GM23248 (cell line): ENCODE measurements at places on chromosomes 5 and 9.
A peak's percentile ranks its signal among the peaks of the same experiment; 100 is the strongest.

GRCh38 chr5:56092115-56092514, 97.4 kb upstream of the IL6ST start:
- H3K4me1 ChIP-seq, result peaks cover 19% of the 10 kb centered on the region
- no peaks in the 10 kb centered on the region for H3K36me3 ChIP-seq

DNA sequence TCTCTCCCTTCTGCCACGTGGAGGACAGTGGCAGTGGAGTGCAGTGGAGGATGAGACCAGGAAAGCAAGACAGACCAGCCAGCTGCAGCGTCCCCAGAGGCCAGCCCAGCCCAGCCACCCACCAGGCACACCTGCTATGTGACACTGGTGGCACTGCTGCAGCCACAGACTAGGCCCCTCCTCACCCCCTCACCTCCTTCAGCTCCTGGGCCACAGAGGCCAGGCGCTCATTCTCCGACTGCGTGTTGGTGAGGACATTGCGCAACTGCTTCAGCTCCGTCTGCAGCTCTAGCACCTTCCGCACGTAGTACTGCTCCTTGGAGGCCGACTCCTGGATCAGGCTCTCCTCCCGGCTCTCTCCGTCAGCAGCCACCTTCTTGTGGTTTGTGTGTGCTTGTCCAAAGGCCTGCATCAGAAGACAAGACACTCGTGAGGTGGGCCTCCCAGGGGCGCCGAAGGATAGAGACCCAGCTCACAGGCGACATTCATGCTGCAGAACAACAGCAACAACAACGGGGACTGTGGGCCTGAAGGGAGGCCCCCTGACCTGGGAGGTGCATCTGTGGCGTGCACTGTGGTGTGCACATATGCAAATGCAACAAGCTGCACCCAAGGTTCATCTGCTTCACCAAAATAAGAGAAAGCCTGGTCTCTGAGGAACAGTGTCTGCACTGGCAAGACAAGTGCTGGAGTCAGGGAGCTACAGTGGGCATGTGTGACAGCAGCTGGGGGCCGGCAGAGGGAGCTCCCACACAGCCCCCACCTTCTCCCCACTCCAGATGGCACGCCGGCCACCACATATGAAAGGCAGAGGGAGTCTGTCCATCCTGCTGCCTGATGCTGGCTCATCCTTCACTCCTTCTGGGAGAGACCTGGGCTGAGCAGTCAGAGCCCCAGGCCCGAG, 35.5 kb downstream of the BICD2 start:
- H3K27me3 ChIP-seq, result no peaks in the 10 kb centered on the region
- no peak overlapping the region for H3K4me3 ChIP-seq
- DNase-seq, result peak; percentile 60
- H3K36me3 ChIP-seq, result no peaks in the 10 kb centered on the region
- no peaks in the 10 kb centered on the region for H3K4me1 ChIP-seq
- no peak overlapping the region for H3K27ac ChIP-seq

- H3K4me3 ChIP-seq, result no peak overlapping the region
- H3K4me1 ChIP-seq, result no peaks in the 10 kb centered on the region
- no peaks in the 10 kb centered on the region for H3K27me3 ChIP-seq
- H3K27ac ChIP-seq, result no peak overlapping the region
- DNase-seq, result no peak
- H3K36me3 ChIP-seq, result 0 out of 2 replicates have a peak, but pooled peaks cover 13% of the 10 kb centered on the region
These were observed 3.4 kb downstream of the ARL10 start for GRCh38 chr5:176368726-176369125.

- H3K36me3 ChIP-seq, result no peaks in the 10 kb centered on the region
- peaks cover 24% of the 10 kb centered on the region for H3K4me1 ChIP-seq
- H3K27me3 ChIP-seq, result no peaks in the 10 kb centered on the region
- no peak for DNase-seq
- no peak overlapping the region for H3K4me3 ChIP-seq
These were observed 51.7 kb downstream of the ZNF366 start for GRCh38 chr5:72455476-72455875.

DNA sequence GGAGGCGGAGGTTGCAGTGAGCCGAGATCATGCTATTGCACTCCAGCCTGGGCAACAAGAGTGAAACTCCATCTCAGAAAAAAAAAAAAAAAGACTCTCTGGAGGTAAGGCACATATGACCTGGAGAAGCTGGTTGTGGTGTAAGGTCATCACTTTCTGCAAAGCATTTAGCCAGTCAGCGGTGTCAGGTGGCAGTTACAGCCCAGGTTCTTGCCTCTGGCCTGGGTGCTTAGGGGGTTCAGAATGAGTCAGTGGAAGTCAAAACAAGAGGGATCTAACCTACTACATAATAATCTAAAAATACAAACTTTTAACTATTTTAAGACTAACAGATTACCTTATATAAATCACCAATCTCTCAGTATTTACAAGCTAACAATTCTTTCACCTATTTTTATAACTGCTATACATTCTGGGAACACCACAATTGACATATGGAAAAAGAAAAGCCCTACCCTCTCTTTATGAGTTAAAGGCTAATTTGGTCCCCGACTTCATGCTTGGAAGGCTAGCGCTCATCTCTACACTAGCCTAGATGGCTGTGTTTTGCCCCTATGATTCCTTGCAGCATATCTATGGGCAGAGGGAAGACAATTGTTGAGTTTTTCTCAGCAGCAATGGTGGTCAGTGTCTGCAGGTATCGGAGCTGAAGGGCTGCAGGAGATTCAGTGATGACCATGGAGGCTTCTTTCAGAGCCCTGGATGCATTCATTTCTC, 29.2 kb downstream of the STOM start:
- 0 out of 2 replicates have a peak, but pooled peaks cover 9% of the 10 kb centered on the region for H3K36me3 ChIP-seq
- H3K27ac ChIP-seq, result no peak overlapping the region
- no peak overlapping the region for H3K4me3 ChIP-seq
- no peak for DNase-seq
- H3K4me1 ChIP-seq, result no peaks in the 10 kb centered on the region
- no peaks in the 10 kb centered on the region for H3K27me3 ChIP-seq

DNA sequence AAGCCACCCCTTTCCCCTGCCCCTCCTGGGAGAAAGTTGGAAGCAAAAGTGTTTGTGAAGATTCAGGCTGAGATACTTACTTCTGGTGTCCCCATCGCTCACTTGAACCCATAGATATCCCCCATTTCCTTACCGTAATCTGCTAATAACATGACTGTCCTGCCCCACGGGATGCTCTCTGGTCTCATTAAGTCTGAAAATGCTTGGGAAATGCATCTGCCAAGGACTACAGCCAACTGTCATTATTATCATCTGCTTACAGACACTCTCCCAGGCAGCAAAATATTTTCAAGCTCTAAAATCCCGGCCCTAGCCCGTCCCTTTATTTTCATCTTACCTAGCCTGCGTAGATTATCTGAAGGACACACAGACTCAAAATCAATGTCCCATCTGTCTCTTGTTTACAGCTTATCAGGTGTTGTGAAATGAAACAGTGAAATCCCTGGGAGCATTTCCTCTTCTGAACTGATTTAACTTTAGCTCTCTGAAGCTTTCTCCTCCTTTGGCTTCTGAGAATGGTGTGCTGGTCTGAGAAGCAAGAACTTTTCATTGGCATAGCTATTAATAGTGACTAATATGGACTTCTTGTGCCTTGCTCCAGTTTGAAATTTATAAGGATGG, 126.9 kb upstream of the OSMR start:
- H3K4me1 ChIP-seq, result peaks cover 20% of the 10 kb centered on the region
- peak overlapping the region; percentile 70 for H3K27ac ChIP-seq
- no peak overlapping the region for H3K4me3 ChIP-seq
- H3K27me3 ChIP-seq, result no peaks in the 10 kb centered on the region
- DNase-seq, result peak; percentile 63
- H3K36me3 ChIP-seq, result no peaks in the 10 kb centered on the region

- H3K27me3 ChIP-seq, result no peaks in the 10 kb centered on the region
- peaks cover 40% of the 10 kb centered on the region for H3K36me3 ChIP-seq
- H3K4me3 ChIP-seq, result no peak overlapping the region
- peak; percentile 22 for DNase-seq
- no peak overlapping the region for H3K27ac ChIP-seq
These were observed 35.5 kb upstream of the LRRTM2 start for GRCh38 chr5:138910546-138911185.

DNA sequence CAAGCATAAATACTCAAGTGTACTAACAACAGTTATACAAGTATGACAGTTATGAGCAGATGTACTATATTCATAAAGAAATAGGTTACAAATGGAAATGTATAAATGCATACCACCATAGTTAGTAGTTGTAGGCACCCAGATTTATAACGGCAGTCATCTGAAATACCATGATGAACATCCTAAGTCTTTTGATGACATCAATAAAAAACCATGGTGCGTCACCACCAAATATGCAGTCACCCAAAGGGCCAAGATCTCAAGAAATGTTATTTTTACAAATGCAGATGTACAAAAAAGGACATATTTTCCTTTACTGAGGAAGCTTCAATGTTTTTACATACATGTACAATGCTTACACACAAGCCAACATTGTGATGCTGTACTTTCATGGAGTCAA, 70.8 kb upstream of the XPA start:
- no peaks in the 10 kb centered on the region for H3K36me3 ChIP-seq
- no peaks in the 10 kb centered on the region; the same call in 1 of the 2 replicates for H3K27me3 ChIP-seq
- H3K4me1 ChIP-seq, result peaks cover 38% of the 10 kb centered on the region
- DNase-seq, result peak; percentile 50

DNA sequence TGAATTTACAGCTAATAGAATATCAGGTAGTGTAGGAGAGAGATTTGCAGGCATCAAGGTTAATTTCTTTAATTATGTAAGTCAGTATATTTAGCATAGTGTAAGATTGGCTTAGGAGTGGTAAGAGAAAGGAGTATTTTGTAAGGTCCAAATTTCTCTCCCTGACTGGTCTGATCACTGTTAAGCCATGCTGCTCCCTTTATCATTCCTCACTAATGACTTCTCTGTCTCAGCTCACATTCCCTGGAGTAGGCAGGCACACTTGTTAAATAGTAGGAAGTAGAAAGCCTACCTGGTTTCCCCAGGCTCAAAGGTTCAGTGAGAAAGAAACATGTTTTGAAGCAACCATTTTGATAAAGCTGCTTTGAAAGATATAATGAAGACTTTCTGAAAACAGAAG, 90.7 kb downstream of the SMIM15 start:
- no peaks in the 10 kb centered on the region for H3K27me3 ChIP-seq
- H3K4me1 ChIP-seq, result no peaks in the 10 kb centered on the region
- H3K27ac ChIP-seq, result no peak overlapping the region
- H3K36me3 ChIP-seq, result no peaks in the 10 kb centered on the region

- no peaks in the 10 kb centered on the region; the same call in 1 of the 2 replicates for H3K27me3 ChIP-seq
- DNase-seq, result no peak
- H3K27ac ChIP-seq, result no peak overlapping the region
- no peak overlapping the region for H3K4me3 ChIP-seq
These were observed 24.3 kb downstream of the CPLX2 start for GRCh38 chr5:175895686-175896102.

- no peak overlapping the region for H3K4me3 ChIP-seq
- no peaks in the 10 kb centered on the region for H3K27me3 ChIP-seq
- H3K36me3 ChIP-seq, result no peaks in the 10 kb centered on the region
These were observed 203.0 kb upstream of the VLDLR start for GRCh38 chr9:2418619-2419018.

- no peak for DNase-seq
- no peaks in the 10 kb centered on the region for H3K27me3 ChIP-seq
- no peak overlapping the region for H3K4me3 ChIP-seq
- no peak overlapping the region for H3K27ac ChIP-seq
- no peaks in the 10 kb centered on the region for H3K4me1 ChIP-seq
These were observed 528.1 kb upstream of the KLF4 start for GRCh38 chr9:108017671-108018070.

GRCh38 chr5:36648426-36648825, 42.0 kb downstream of the SLC1A3 start:
- H3K36me3 ChIP-seq, result no peaks in the 10 kb centered on the region
- no peak overlapping the region for H3K4me3 ChIP-seq
- no peak for DNase-seq
- no peaks in the 10 kb centered on the region for H3K27me3 ChIP-seq

- H3K4me3 ChIP-seq, result no peak overlapping the region
- H3K27me3 ChIP-seq, result no peaks in the 10 kb centered on the region
- peaks cover 22% of the 10 kb centered on the region for H3K4me1 ChIP-seq
- no peak for DNase-seq
- H3K27ac ChIP-seq, result no peak overlapping the region
- no peaks in the 10 kb centered on the region for H3K36me3 ChIP-seq
These were observed 202.4 kb upstream of the CDH9 start for GRCh38 chr5:27240791-27241190.

DNA sequence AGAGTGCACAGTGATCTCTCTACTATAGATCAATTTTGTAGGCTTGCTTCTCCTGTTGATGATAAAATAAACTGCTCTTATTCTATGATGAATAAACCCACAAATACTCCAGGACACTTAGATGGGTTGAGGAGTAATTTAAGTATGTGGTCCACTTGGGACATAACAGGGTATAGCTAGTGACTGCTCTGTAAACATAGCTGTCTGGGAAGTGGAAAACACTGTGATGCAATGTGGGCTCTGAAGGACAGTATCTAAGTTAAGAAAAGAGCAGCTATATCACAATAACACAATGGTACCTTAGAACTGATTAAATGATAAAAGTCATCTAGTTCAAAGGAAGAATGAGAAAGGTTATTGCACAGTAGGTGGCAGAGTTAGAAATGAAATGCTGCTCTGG, 294.3 kb upstream of the HAPLN1 start:
- H3K4me3 ChIP-seq, result no peak overlapping the region
- no peaks in the 10 kb centered on the region for H3K4me1 ChIP-seq
- H3K27ac ChIP-seq, result no peak overlapping the region
- H3K36me3 ChIP-seq, result no peaks in the 10 kb centered on the region
- DNase-seq, result no peak
- no peaks in the 10 kb centered on the region for H3K27me3 ChIP-seq

GRCh38 chr9:98641695-98642094, 67.0 kb downstream of the GABBR2 start:
- H3K4me3 ChIP-seq, result no peak overlapping the region
- H3K27ac ChIP-seq, result no peak overlapping the region
- no peaks in the 10 kb centered on the region for H3K4me1 ChIP-seq

DNA sequence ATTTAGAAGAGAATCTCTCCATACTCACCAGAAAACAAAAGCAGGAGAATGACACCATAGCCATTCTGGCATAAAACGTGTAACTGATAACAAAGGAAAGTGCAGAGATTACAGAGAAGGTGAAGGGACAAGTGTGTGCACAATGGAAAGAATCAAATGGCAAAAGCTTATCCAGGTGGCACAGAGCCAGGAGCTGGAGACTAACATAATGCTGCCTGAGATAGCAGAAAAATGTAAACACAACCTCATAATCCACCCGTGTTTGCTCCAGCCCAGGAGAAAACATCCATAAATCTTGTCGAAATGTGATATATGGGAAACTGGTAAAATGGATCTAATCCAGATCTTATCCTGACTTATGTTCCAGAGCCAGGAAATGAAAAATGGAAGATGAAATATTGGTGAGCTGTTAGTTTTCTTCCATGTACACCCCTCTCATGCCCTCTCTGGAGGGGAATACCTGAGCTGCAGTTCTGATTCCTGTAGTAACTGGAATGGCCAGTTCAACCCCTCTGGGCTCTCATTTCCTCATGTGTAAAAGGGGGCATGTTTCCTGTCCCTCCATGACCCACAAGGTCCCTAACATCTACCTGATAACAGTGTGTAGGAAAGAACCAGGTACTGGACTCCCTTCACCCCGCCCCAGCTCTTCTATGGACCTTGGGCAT, 212.3 kb upstream of the DAPK1 start:
- H3K36me3 ChIP-seq, result no peaks in the 10 kb centered on the region
- no peaks in the 10 kb centered on the region for H3K27me3 ChIP-seq
- H3K27ac ChIP-seq, result no peak overlapping the region
- H3K4me1 ChIP-seq, result peaks cover 13% of the 10 kb centered on the region
